ENCODE measurements at places on chromosomes 1 and 21.

DNA sequence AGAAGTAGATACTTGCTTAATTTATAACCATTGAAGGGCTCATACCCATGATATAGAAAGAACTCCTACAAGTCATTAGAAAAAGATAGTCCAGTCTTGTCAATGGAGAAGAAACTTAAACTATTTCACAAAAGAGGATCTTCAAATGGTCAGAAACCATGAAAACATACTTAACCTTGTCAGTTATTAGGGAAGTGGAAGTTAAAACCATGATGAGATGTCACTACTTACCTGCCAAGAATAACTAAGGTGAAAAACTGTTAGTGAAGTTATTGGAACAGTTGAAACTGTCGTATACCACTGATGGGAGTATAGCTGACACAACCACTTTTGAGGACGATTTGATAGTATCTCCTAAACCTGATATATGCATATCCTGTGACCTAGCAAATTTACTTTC, 46.8 kb downstream of the OSBPL9 start:
- H3K4me1 ChIP-seq, result peaks cover 84% of the 10 kb centered on the region
- no peak for DNase-seq
- H3K4me3 ChIP-seq, result no peak overlapping the region
- no peaks in the 10 kb centered on the region for H3K27me3 ChIP-seq

- no peaks in the 10 kb centered on the region for H3K36me3 ChIP-seq
- H3K4me1 ChIP-seq, result peaks cover 28% of the 10 kb centered on the region
- H3K4me3 ChIP-seq, result peak overlapping the region; percentile 63
- H3K27ac ChIP-seq, result peak overlapping the region; percentile 95
Measured at GRCh38 chr1:66335859-66336640, 197.9 kb upstream of the SGIP1 start.

DNA sequence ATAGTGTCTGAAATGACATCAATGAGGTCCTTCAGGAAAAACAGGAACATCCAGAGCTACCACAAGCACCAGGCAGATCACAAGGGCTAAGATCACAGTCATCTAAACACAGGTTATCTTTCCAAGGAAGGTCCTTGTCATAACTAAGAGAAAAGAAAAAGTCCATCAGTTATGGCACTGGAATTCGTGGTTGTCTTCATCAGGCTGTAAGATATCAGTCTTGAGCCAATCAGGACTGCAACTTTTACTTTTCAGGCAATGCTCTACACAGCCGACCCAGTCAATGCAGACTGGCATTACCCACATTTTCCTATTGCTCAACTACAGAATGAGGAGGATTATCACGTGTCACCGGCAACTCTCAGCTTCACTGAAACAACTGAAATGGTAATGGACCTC, 26.4 kb downstream of the SORT1 start:
- peak overlapping the region; percentile 83 for H3K27ac ChIP-seq
- no peaks in the 10 kb centered on the region for H3K27me3 ChIP-seq
- peaks cover 8% of the 10 kb centered on the region for H3K36me3 ChIP-seq
- H3K4me1 ChIP-seq, result peaks cover 20% of the 10 kb centered on the region

DNA sequence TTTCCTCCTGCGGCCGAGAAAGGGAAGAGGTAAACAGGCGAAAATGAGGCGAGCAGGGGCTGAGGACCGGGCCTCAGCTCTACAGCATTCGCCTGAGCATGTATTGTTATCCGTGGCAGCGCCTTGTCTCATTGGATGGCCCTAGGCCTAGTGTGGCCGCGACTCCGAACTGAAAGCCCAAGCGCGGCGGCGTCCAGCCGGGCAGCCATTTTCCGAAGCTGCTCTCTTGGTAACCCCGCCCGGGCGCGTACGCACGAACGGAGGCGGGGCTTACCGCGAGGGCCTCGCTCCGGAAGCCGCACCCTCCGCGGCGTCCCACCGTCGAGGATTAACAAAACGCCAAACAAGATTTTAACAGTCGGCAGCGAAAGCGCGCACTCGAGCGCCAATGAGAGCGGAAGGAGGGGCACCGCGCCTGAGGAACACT, 797 bp upstream of the USP1 start:
- DNase-seq, result no peak
- H3K36me3 ChIP-seq, result peaks cover under 1% of the 10 kb centered on the region
- H3K27me3 ChIP-seq, result no peaks in the 10 kb centered on the region
- peaks cover 28% of the 10 kb centered on the region for H3K4me1 ChIP-seq
- peak overlapping the region; percentile 99 for H3K27ac ChIP-seq
